Activated naive CD8-positive, alpha-beta T cell treated with anti-CD3 and anti-CD28 coated beads, Interleukin-2, amount 10 ng/mL, durations not matched to agents 7 days and 5 days (primary cell): ENCODE measurements at places on chromosomes 5 and 9.

- no peaks in the 10 kb centered on the region for H3K36me3 ChIP-seq
- no peak overlapping the region for H3K27ac ChIP-seq
- DNase-seq = no peak
- H3K4me1 ChIP-seq = peaks cover 18% of the 10 kb centered on the region
Observed at GRCh38 chr9:105242557-105242956, 1.9 kb upstream of the SLC44A1 start.

DNA sequence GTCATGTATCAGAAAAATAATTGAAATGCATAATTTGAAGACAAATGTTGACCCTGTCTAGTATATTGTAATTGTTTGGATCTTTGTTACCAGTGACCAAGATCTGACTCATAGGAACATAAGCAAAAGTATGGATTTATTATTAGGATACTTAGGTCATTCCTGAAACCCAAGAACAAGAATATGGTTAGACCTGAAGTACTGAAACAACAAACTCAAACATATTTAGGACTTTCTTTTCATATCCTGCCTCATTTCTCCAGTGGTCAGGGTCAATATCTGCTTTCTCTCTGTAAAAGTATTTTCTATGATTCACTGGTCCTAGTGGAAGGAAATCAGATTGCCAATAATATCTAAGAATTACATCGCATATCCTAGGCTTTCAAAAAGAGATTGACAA is 1937.1 kb upstream of the WWC1 start:
- H3K4me3 ChIP-seq = no peak overlapping the region
- H3K36me3 ChIP-seq = no peaks in the 10 kb centered on the region
- no peak overlapping the region for H3K27ac ChIP-seq
- H3K27me3 ChIP-seq = no peaks in the 10 kb centered on the region

GRCh38 chr5:516338-516925 is 7.8 kb downstream of the SLC9A3 start:
- peaks cover 21% of the 10 kb centered on the region for H3K27me3 ChIP-seq
- H3K4me1 ChIP-seq = peaks cover 3% of the 10 kb centered on the region
- DNase-seq = no peak
- H3K27ac ChIP-seq = no peak overlapping the region
- peaks cover 2% of the 10 kb centered on the region for H3K36me3 ChIP-seq
- H3K4me3 ChIP-seq = no peak overlapping the region

DNA sequence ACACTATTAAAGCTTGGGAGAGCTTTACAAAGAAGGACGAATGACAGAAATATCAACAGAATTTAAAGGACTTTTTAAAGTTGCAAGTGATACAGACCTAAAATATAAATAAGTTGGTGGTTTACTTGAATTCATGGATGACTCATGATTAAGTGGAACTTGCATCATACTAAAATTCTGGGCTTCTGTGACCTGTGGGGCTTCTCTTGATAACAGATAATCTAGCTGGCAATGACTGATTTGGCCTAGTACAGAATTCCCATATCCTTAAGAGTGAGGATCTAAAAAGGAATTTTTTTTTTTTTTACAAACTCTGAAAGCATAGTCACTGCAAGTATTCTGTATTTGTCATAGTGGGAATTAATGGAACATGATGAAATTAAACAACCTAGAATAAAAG is 543.7 kb upstream of the SGCD start:
- H3K4me1 ChIP-seq = no peaks in the 10 kb centered on the region
- H3K36me3 ChIP-seq = no peaks in the 10 kb centered on the region
- DNase-seq = no peak
- H3K27me3 ChIP-seq = no peaks in the 10 kb centered on the region
- H3K27ac ChIP-seq = no peak overlapping the region

GRCh38 chr9:104843644-104844240 is 79.8 kb downstream of the NIPSNAP3B start:
- H3K27me3 ChIP-seq = peaks cover 4% of the 10 kb centered on the region
- H3K4me1 ChIP-seq = no peaks in the 10 kb centered on the region
- no peak overlapping the region for H3K4me3 ChIP-seq
- DNase-seq = no peak
- no peaks in the 10 kb centered on the region for H3K36me3 ChIP-seq

DNA sequence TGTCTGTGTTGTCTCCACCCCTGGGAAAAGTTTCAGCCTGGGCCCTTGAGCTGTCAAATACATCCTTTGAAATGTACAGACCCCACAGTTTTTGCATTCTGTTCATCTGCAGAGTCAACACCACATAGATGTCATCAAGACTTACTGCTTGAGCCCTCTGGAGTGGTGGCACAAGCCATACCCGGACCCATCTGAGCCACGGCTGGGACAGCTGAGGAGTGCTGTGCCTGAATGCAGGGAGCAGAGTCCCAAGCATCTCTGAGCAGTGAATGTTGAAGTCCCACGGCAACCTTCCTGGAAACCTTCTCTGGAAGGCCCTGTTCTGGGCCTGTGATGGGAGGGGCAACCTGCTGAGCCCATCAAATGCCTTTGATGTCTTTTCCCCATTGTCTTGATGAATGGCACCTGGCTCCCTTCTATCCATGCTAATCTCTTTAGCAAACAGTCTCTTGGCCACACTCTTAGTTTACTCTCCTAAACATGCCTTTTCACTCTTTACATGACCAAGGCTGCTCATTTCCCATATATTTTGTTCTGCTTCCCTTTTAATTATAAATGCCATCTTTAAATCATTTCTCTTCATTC is 92.5 kb downstream of the ATPSCKMT start:
- H3K27me3 ChIP-seq = peaks cover 5% of the 10 kb centered on the region
- no peak overlapping the region for H3K27ac ChIP-seq
- H3K4me1 ChIP-seq = no peaks in the 10 kb centered on the region

GRCh38 chr5:170302653-170303501 is 5.3 kb upstream of the LCP2 start:
- peak; percentile 75 for DNase-seq
- no peaks in the 10 kb centered on the region for H3K36me3 ChIP-seq

DNA sequence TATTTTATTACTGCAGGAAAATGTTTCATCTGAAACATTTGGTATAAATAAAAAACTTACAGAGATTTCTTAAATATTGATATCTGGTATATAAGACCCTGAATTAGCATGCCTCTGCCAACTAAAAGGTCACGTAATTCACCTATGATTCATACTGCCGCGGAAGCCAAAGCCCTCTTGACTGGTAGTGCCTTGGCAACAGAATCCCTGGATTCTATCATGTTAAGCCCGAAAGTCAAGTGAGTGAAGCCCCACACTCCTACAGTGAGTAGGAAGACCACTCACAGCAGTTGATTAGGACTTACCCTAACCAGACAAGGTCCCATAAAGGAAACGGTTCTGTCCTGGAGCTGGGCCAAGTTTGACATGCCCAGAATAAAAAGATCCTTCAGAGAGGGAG is 175.6 kb upstream of the NREP start:
- H3K36me3 ChIP-seq = no peaks in the 10 kb centered on the region
- peaks cover 9% of the 10 kb centered on the region for H3K27me3 ChIP-seq
- H3K27ac ChIP-seq = no peak overlapping the region
- H3K4me3 ChIP-seq = no peak overlapping the region

- H3K27ac ChIP-seq = no peak overlapping the region
- no peaks in the 10 kb centered on the region for H3K36me3 ChIP-seq
- H3K4me1 ChIP-seq = no peaks in the 10 kb centered on the region
- DNase-seq = no peak
- peaks cover 2% of the 10 kb centered on the region for H3K27me3 ChIP-seq
Observed at GRCh38 chr5:37994729-37995128, 154.9 kb upstream of the GDNF start.

- H3K4me3 ChIP-seq = no peak overlapping the region
- no peak for DNase-seq
- peaks cover 24% of the 10 kb centered on the region for H3K4me1 ChIP-seq
- no peaks in the 10 kb centered on the region for H3K36me3 ChIP-seq
- no peaks in the 10 kb centered on the region for H3K27me3 ChIP-seq
- H3K27ac ChIP-seq = no peak overlapping the region
Observed at GRCh38 chr5:56123531-56124243, 109.4 kb downstream of the ANKRD55 start.

GRCh38 chr5:59484618-59485017 is 408.9 kb downstream of the PDE4D start:
- H3K27ac ChIP-seq = no peak overlapping the region
- H3K36me3 ChIP-seq = no peaks in the 10 kb centered on the region
- no peak overlapping the region for H3K4me3 ChIP-seq
- peaks cover 2% of the 10 kb centered on the region for H3K27me3 ChIP-seq
- H3K4me1 ChIP-seq = no peaks in the 10 kb centered on the region

- no peaks in the 10 kb centered on the region for H3K27me3 ChIP-seq
- no peaks in the 10 kb centered on the region for H3K36me3 ChIP-seq
- H3K4me1 ChIP-seq = no peaks in the 10 kb centered on the region
- H3K4me3 ChIP-seq = no peak overlapping the region
Observed at GRCh38 chr5:173745123-173745522, 128.7 kb upstream of the BOD1 start.

GRCh38 chr5:143514616-143515335 is 111.3 kb upstream of the NR3C1 start:
- H3K27ac ChIP-seq = no peak overlapping the region
- H3K27me3 ChIP-seq = peaks cover 2% of the 10 kb centered on the region
- no peaks in the 10 kb centered on the region for H3K4me1 ChIP-seq
- H3K4me3 ChIP-seq = no peak overlapping the region
- no peak for DNase-seq

DNA sequence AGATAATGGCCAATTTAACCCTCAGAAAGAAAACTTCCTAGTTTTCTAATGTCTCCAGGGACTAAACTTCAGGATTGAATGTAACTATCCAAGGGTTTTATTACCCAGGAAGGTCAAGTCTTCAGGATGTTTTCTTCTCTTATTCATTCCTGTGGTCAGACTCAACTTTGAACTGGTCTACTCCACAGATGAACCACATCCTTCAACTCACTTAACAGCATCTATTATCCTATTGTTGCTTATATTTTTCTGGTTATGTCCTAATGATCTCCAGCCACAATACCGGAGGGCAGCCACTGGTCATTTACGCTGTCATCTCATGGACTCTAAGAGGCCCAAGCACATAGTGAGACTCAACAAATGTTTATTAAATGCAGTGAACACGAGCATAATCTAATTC is 47.2 kb upstream of the LIFR start:
- DNase-seq = no peak
- peaks cover 13% of the 10 kb centered on the region for H3K27me3 ChIP-seq
- no peaks in the 10 kb centered on the region for H3K36me3 ChIP-seq
- H3K27ac ChIP-seq = no peak overlapping the region
- H3K4me3 ChIP-seq = no peak overlapping the region

DNA sequence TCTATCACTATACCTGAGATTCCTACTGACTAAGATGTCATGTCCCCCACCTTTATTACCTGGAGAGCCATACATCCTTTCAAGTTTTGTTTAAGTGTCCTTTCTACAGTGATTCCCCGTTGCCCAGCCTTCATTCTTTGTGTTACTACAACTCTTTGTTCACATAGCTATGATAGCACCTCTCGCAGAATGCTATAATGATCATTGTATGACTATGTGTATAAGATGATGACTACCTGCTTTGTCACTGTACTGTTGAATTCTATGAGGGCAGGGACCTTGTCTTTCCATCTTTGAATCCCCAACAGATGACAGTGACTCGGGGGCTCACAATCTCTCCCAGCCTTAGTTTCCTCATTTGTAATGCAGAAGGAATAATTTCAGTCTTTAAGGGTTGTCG is 361.2 kb downstream of the NPR3 start:
- no peaks in the 10 kb centered on the region for H3K27me3 ChIP-seq
- H3K27ac ChIP-seq = no peak overlapping the region
- no peak for DNase-seq
- no peaks in the 10 kb centered on the region for H3K4me1 ChIP-seq
- no peak overlapping the region for H3K4me3 ChIP-seq

GRCh38 chr5:876398-877365 is 15.9 kb downstream of the BRD9 start:
- H3K36me3 ChIP-seq = peaks cover 21% of the 10 kb centered on the region
- no peak overlapping the region for H3K27ac ChIP-seq
- no peak for DNase-seq
- peaks cover 4% of the 10 kb centered on the region for H3K4me1 ChIP-seq
- no peaks in the 10 kb centered on the region for H3K27me3 ChIP-seq
- no peak overlapping the region for H3K4me3 ChIP-seq

- H3K4me1 ChIP-seq = no peaks in the 10 kb centered on the region
- no peaks in the 10 kb centered on the region for H3K27me3 ChIP-seq
- no peaks in the 10 kb centered on the region for H3K36me3 ChIP-seq
- no peak for DNase-seq
Observed at GRCh38 chr9:102309379-102309778, 570.9 kb upstream of the GRIN3A start.

GRCh38 chr9:104885818-104886709 is 41.9 kb downstream of the ABCA1 start:
- no peaks in the 10 kb centered on the region for H3K4me1 ChIP-seq
- no peak overlapping the region for H3K4me3 ChIP-seq
- H3K36me3 ChIP-seq = no peaks in the 10 kb centered on the region
- no peak for DNase-seq
- H3K27me3 ChIP-seq = no peaks in the 10 kb centered on the region

DNA sequence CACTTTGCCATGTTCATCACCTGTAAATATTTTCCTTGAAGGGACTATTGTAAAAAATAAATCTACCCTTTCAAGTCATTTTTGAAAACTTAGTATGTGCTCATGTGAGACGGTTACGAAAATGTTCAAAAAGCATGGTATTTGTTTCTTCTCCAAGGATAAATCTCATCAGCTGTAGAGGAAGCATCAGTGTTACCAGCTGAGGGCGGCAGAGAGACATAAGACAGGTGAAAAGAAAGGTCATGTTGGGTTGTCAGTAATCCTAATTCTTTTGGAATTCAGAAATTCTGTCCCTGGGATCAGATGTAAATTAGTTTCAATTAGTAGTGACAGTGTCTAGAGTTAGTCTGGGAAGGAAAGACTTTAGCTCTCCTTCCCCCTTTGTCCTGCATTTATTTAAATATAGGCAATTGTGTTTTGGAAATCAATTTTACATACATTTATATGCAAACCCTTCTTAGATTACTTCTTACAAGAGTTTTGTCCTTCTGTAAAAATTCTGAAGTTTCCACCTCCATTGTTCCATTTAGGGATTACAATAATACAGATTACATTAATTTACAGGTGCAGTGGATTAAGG is 791.9 kb upstream of the CDH6 start:
- no peaks in the 10 kb centered on the region for H3K27me3 ChIP-seq
- DNase-seq = no peak
- H3K27ac ChIP-seq = no peak overlapping the region
- H3K4me3 ChIP-seq = no peak overlapping the region

- no peak overlapping the region for H3K27ac ChIP-seq
- peaks cover 5% of the 10 kb centered on the region for H3K27me3 ChIP-seq
- H3K36me3 ChIP-seq = no peaks in the 10 kb centered on the region
- DNase-seq = no peak
- no peak overlapping the region for H3K4me3 ChIP-seq
- no peaks in the 10 kb centered on the region for H3K4me1 ChIP-seq
Observed at GRCh38 chr9:68861436-68861835, 152.5 kb downstream of the PRKACG start.

DNA sequence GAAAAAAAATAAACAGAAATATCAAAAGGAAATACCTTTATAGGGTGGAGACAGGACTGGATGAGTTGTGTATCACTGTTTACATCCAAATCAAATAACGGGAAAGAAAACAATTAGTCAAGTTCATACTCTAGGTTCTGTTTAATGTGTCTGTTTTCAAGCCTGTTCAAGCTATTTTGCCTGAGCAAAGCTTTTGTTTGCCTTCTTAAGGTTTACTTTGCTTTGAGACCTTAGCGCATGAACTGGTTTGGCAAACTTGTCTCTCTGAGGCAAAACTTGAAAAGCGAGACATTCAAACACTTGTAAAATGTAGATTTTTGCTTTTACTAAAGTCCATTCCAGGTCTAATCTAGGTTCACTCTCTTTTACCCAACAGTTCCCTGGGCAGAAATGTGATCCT is 174.1 kb upstream of the RFX3 start:
- H3K27me3 ChIP-seq = peaks cover 8% of the 10 kb centered on the region
- DNase-seq = no peak
- no peaks in the 10 kb centered on the region for H3K4me1 ChIP-seq
- H3K36me3 ChIP-seq = no peaks in the 10 kb centered on the region
- H3K27ac ChIP-seq = no peak overlapping the region

- DNase-seq = no peak
- no peaks in the 10 kb centered on the region for H3K4me1 ChIP-seq
- no peak overlapping the region for H3K27ac ChIP-seq
- no peak overlapping the region for H3K4me3 ChIP-seq
Observed at GRCh38 chr5:116404016-116404415, 170.6 kb downstream of the SEMA6A start.
